ENCODE measurements at places on chromosomes 5 and 9. TPM values are rescaled to one million over a fixed set of nuclear protein-coding genes. Genes with fewer than 3 reads are reported as not detected.

The ADAMTS16 gene
- 0.56 TPM for total RNA-seq

The SPINK13 gene
- total RNA-seq: not detected

The C5orf52 gene
- not detected for total RNA-seq

The SLC25A48 gene
- not detected for total RNA-seq

The AK8 gene
- total RNA-seq: 0.22 TPM

DNA sequence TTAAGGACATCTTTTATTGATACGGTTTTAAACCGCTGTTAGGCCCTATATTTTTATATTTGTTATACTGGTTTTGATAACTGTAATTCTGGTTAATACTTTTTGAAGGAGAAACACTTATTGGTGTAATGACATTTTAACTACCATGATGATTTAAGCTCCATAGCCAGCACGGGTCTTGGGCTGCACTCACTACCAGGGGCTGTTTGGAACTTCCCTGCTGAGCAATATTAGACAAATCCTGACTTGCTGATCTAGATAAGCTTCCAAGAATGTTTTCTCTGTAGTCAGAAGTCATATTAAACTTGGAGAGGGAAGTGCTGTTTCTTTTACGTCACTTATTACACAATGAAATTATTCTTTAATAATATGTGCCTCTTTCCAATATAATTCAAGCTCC, 540.0 kb upstream of the GRAMD2B start:
- no peak overlapping the region for H3K4me3 ChIP-seq
- H3K27me3 ChIP-seq: no peaks in the 10 kb centered on the region
- H3K4me1 ChIP-seq: no peaks in the 10 kb centered on the region
- no peaks in the 10 kb centered on the region for H3K36me3 ChIP-seq
- no peak overlapping the region for H3K27ac ChIP-seq

GRCh38 chr5:168875832-168876231, 296.7 kb upstream of the PANK3 start:
- DNase-seq: no peak
- H3K4me3 ChIP-seq: no peak overlapping the region
- no peaks in the 10 kb centered on the region for H3K36me3 ChIP-seq
- H3K27me3 ChIP-seq: peaks cover 7% of the 10 kb centered on the region
- no peak overlapping the region for H3K27ac ChIP-seq
